ENCODE measurements at places on chromosomes 11 and 22.

DNA sequence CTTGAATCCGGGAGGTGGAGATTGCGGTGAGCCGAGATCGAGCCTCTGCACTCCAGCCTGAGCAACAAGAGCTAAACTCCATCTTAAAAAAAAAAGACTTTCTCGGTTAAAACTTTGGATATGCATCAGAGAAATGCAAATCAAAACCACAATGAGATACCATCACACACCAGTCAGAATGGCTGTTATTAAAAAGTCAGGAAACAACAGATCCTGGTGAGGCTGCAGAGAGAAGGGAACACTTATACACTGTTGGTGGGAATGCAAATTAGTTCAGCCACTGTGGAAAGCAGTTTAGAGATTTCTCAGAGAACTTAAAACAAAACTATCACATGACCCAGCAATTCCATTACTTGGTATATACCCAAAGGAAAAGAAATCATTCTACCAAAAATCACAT is 619.4 kb upstream of the KIRREL3 start:
- DNase-seq: no peak

DNA sequence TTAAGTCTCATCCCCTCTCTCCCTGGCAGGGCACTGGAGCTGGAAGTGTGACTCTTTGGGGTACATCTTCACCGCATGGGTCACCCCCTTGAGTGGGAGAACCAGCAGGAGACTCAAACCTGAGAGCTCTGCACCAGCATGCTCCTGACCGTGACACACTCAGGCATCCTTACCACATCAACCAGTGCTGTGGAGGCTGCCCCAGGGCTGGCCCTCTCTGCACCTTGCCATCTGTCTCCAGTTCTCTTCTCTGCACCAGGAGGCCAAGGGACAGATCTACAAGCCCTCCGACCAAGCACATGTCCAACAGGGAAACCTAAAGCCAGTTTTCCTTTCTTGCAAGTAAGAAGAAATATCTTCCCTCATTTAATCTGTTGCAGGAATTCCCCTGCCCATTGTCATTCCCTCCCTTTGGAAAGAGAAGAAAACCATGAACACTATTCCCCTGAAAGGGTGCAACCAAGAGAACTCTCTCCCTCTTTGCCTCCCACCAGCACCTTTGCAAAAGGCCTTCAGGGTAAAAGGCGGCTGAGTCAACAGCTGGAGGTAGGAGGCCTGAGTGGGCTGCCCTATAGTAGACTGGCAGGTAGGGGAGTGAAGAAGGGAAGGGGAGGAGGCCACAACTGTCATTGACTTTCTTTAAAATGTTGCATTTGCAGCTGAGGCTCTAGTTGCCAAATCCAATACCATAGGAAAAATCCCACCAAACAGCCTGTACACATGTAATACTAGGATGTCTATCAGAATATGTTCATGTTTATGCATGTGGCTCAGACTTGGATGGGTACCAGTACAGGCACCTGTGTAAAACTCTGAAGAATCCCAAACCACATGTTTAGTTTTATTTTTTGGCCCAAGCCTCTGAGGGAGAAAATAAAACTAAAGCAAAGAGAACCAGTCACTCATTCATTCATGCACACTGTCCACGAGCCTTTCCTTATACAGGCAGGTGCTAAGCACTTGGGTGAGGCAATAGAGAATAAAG is 117.0 kb downstream of the WT1 start:
- no peak for DNase-seq

DNA sequence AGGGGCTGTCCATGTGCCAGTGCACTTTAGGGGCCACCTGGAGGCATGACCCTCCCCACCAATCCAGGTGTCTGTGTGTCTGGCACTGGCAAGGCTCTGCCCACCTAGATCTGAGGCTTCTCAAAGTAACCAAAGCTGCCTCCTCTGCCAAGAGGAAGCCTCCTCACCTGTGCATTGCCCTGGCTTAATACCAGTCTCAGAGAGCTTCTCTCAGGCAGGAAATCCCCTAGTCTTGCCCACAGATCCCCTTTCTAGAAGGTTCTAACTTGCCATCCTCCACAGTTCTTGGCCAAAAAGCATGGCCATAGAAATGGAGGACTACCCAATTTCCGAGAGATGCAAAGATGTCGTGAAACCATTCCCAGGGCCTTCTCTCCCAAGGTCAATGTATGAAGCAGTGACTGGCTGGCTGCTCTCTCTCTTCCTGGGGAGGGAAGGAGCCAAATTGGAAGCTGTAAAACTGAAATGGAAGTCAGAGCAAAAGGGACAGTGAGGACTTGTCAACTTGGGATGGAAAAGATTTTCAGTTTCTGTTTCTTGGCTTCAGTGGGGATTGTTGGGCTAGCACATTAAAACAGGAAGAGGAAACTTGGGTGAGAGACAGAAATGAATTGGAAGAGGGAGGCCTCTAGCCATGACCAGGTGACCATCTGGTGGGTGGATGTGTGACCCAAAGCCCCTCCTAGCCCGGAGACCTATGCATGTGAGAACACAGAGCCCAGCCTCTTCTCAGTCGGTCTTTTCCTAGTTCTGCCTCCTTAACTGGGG is 68.8 kb downstream of the PRDM11 start:
- DNase-seq: no peak

DNA sequence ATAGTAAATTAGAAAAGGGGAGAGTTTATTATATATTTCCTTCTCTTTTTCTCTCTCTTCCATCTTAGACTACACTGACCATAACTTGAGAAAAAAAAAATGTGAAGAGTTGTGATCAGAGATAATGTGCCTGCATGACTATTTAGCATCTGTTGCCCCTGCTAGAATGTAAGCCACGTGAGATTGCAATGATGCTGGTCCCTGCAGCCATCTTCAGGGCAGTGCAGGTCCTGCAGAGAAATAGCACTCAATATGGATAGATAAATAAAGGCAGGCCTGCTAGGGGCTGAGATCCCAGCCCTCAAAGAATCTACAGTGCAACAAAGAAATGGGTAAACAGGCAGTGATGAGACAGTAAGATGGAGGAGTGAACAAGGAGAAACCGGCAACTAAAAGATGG is 7.8 kb upstream of the DKK3 start:
- no peak for DNase-seq

- no peak for DNase-seq
Observed at GRCh38 chr22:46148336-46148735, 2.0 kb upstream of the PPARA start.

- DNase-seq: no peak
Observed at GRCh38 chr22:27157666-27158370, 500.4 kb downstream of the MIAT start.

Measured in stimulated activated CD8-positive, alpha-beta memory T cell treated with anti-CD3 and anti-CD28 coated beads, Interleukin-7, amount 100 ng/mL, for 1 hour (primary cell).